ENCODE measurements at places on chromosomes 4 and X. TPM values are rescaled to one million over a fixed set of nuclear protein-coding genes. Genes with fewer than 3 reads are reported as not detected.

The BMPR1B gene
- total RNA-seq, result not detected

The ANXA3 gene
- 9.2 TPM for total RNA-seq

The FGF5 gene
- total RNA-seq, result not detected

The TBC1D9 gene
- not detected for total RNA-seq

The ADAM29 gene
- total RNA-seq, result not detected

The CDKN2AIP gene
- 24.1 TPM for total RNA-seq

DNA sequence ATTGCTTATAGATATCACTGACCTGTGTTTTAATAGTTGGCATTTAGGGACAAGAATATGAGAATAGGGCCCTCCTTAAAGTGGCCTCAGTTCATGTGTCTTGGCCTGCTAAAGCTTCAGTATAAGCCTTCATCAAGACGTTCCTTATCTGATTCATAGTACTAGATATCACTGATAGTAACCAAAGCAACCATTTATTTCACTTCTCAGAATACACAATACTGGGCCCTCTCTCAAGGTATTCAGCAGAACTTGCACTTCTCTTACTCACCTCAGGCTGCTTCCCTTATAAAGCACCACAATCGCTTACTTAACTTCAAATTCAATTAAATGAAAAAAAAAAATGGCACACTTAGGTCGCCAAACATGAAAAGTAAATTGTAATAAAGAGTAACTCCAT is 259.4 kb upstream of the PCDH7 start:
- no peaks in the 10 kb centered on the region for H3K36me3 ChIP-seq
- no peak for DNase-seq
- no peak overlapping the region for H3K4me3 ChIP-seq
- no peaks in the 10 kb centered on the region for H3K4me1 ChIP-seq
- no peak overlapping the region for H3K27ac ChIP-seq

DNA sequence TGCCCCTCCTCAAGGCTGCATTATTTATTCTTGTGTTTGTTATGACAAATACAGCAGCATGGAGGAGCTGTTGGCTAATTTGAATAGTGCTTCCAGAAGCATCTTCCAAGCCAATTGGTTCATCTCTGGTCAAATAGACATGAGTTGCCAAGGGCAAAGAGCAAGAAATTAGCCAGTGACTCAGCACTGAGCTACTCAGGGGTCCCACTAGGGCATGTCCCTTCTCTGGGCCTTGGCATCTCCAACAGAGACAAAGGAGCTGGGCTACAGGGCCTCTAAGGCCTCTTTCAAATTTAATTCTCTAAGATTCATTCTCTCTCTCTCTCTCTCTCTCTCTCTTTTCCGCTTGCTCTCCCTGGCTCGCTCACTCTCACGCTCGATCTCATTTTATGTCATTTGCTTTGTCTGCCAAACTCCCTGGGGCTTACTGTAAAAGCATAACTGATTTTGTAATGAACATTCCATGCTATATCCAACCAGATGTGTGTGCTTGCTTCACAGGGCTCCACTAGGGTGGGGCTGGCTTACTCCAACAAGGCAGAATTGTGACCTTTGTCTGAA is 86.7 kb upstream of the MAGEA4 start:
- no peak overlapping the region for H3K27ac ChIP-seq
- H3K36me3 ChIP-seq, result no peaks in the 10 kb centered on the region
- no peak overlapping the region for H3K4me3 ChIP-seq

- no peak for DNase-seq
- no peaks in the 10 kb centered on the region for H3K4me1 ChIP-seq
- H3K27me3 ChIP-seq, result no peaks in the 10 kb centered on the region
- no peak overlapping the region for H3K4me3 ChIP-seq
- H3K27ac ChIP-seq, result no peak overlapping the region
Observed at GRCh38 chr4:13711233-13711785, 83.8 kb upstream of the BOD1L1 start.

GRCh38 chr4:185911556-185912064 is 99.6 kb upstream of the SORBS2 start:
- H3K27me3 ChIP-seq, result no peaks in the 10 kb centered on the region
- no peak overlapping the region for H3K27ac ChIP-seq
- H3K4me3 ChIP-seq, result no peak overlapping the region

- H3K27me3 ChIP-seq, result no peaks in the 10 kb centered on the region
- H3K4me3 ChIP-seq, result no peak overlapping the region
- no peaks in the 10 kb centered on the region for H3K4me1 ChIP-seq
- no peak for DNase-seq
- H3K36me3 ChIP-seq, result no peaks in the 10 kb centered on the region
Observed at GRCh38 chr4:107312366-107312765, 276.3 kb upstream of the DKK2 start.

DNA sequence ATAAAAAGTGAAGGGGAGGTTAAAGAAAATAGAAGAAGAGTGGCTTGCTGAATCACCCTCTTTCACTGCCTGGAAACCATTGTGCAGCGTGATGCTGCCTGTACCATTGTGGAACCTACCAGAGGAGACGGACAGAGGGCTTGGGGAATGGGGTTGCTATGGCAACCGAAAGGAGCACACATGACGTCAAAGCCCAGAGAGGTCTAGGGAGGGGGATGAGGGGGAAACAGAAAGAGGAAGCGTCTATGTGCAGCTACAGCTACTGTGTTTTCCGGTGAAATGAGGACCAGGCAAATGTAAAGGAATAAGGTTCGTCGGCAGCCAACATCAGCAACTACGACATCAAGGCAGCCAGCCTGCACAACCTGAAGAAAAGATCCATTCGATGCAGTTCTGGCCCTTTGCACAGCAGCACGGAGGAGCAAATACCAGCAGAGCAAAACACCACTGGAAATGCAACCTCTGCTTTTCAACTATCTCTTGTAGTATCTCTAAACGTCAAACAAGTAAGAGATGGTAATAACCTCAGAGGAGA is at the start of gene MAPK10:
Gene MAPK10 (minus strand): TSS at position 110 of the 535 bp plus-strand sequence.
- no peaks in the 10 kb centered on the region for H3K36me3 ChIP-seq

GRCh38 chrX:48937054-48937907 is 18.5 kb upstream of the PIM2 start:
- no peaks in the 10 kb centered on the region for H3K27me3 ChIP-seq
- DNase-seq, result peak; percentile 85

DNA sequence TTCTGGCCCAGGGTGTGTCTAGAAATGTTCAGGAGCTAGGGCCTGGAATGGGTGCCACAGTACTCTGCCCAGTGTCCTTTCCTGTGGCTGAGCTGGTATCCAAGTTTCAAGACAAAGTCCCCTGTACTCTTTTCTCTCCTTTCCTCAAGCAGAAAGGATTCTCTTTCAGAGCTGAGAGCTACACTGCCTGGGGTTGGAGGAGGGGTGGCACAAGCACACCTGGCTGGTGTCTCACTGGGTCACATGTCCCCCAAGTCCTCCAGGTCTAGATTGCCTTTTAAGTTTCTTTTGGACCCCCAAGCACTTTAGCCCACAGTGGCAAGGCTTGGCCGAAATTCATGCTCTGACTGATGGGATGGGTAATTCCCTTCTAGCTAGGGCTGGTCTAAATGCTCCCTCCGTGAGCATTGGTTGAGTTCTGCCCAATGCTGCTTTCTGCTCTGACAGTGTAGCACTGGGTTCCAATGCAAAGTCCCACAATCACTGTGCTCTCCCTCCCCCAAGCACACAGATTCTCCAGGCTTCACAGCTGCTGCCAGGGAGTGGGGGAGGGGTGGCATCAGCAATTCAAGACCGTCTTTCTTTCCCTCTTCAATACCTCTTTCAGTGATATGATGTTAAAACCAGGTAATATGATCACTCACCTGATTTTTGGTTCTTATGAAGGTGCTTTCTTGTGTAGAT is 47.8 kb downstream of the BEX3 start:
- H3K27me3 ChIP-seq, result peaks cover 2% of the 10 kb centered on the region
- DNase-seq, result no peak
- no peak overlapping the region for H3K27ac ChIP-seq

GRCh38 chrX:20531667-20532066 is 265.0 kb upstream of the RPS6KA3 start:
- H3K36me3 ChIP-seq, result no peaks in the 10 kb centered on the region
- H3K4me1 ChIP-seq, result peaks cover 11% of the 10 kb centered on the region
- no peak for DNase-seq
- H3K27me3 ChIP-seq, result peaks cover 43% of the 10 kb centered on the region

Measured in activated T-helper 1 cell treated with anti-CD3 and anti-CD28 coated beads, Interleukin-12 subunit alpha, Interleukin-12 subunit beta, Interleukin-2, Interleukin-4 antibody, amounts not matched to agents 30 ng/mL and 10 ng/mL and 1 ng/mL, durations not matched to agents 14 hours and 24 hours and 36 hours (primary cell).